NCI-H1092 treated with DMSO at 0.1 percent for 48 hours (cell line): ENCODE measurements at places on chromosomes 3 and 15.

DNA sequence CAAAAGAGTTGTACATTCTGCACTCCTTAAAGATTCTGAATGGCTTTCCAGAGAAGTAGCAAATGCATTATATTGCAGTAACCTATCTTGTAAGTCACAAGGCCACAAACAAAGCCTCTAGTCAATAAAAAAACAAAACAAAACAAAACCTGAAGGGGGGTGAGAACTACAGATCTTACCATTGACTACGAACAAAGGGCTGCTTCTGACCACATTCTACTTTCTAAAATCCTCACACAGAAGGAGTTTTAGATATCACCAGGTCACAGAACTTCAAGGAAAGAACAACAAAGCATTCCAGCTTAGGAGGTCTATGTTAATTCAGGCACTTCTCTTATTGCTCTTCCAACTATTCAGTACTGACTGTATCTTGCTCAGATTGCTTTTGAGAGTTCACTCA is 343.0 kb downstream of the ZBTB20 start:
- no peak for DNase-seq

DNA sequence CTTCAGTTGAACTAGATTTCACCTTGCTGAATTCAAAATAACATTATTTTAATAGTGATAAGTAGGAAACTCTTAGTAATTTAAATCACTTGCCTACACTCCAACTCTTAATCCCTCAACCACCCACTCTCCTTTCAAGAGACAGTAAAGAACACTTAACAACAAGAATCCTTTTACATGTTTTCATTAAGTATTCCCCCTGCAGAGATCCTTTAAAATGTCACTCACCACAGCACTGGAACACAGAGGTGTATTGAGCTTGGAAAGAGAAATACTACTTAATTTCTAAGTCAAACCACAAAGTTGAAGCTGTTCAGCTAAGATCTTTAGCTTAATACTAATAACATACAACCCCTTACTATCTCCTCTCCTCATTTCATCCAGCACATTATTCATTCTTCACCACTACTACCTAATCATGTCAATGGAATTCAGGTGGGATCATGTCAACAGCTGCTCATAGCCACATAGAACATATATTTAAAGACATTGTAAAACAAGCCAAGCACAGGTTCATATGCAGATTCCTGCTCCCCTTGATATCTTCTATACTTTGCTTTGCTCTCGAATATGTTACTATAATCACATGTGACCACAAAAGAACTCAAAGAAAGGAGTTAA is 40.5 kb downstream of the IMPG2 start:
- DNase-seq: no peak

- DNase-seq: no peak
These were observed 66.7 kb upstream of the DNAJC19 start for GRCh38 chr3:181056136-181056732.

DNA sequence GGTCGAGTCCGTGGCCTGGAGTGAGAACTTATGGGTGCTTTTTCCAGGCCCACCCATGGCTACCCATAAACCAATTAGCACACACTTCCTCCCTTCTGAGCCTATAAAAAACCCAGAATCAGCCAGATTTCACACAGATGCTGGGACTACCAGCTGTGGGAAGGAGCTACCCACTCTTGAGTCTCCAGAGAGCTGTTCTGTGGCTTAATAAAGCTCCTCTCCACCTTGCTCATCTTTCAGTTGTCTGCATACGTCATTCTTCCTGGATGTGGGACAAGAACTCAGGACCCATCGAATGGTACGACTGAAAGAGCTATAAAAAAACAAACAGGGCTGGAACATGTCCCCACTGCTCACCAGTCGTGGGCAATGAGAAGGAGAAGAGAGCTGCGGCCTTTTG is 555.4 kb upstream of the CCDC54 start:
- DNase-seq: no peak

GRCh38 chr3:195128255-195129071 is 142.5 kb downstream of the XXYLT1 start:
- DNase-seq: no peak

DNA sequence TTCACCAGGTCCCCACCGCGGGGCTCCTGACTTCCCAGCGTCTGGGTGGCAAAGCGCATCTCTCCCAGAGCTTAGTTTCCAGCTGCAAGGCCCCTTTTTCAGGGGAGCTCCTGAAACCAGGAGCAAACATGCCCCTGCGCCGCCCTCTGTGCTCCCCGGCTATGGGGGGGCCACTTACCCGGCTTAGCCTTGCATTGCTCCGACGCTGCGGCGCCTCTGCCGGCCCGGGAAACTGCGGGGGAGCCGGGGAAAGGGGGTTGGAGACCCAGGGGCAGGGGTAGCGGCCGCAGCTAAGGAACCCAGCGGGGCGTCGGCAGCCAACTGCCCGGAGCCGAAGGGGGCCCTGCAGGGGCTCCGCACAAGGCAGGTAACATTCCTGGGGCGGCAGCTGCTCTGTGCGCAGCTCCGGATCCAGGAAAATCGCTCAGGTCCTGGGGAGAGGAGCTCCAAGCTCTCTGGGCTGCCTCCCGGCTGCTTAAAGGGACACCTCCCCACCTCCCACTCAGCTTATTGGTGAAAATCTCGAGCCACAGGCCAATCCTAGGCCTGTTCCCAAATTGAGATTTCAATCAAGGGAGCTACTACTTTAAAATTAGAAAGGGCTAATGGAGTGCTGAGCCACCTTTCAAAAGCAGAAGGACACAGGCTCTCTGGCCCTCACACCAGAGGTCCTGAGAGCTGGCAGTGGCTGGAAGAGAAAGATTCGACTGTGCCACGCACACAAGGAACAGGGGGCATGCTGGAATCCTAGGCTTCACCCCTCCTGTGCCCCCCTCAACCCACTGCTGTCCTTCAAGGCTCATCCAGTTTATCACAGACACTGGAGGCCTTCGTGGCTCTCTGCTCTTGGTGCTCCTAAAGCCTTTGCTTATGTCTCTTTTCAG is 42.7 kb upstream of the PRICKLE2 start:
- no peak for DNase-seq

GRCh38 chr3:139302801-139303113 is 41.1 kb upstream of the MRPS22 start:
- DNase-seq: no peak

- DNase-seq: no peak
These were observed 679 bp upstream of the MYD88 start for GRCh38 chr3:38137615-38138348.

DNA sequence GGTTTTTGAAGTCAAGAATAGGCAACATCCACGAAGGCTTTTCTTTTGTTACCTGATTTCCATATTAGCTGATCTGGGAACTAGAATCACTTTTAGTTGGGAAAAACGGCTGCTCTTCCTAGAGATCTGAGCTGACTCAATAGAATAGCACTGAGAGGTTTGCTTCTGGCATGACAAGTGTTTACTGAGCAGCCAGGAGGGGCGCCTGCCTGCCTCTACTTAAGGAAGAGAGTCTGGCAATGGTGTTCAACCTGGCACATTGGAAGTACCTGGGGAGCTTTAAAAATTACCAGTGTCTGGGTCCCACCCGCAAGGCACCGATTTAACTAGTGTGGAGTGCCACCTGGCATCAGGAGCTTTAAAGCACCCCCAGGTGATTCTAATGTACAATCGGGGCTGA is 34.4 kb downstream of the FAM43A start:
- DNase-seq: peak; percentile 17

- DNase-seq: no peak
These were observed 78.9 kb downstream of the IQSEC1 start for GRCh38 chr3:12994357-12994606.

DNA sequence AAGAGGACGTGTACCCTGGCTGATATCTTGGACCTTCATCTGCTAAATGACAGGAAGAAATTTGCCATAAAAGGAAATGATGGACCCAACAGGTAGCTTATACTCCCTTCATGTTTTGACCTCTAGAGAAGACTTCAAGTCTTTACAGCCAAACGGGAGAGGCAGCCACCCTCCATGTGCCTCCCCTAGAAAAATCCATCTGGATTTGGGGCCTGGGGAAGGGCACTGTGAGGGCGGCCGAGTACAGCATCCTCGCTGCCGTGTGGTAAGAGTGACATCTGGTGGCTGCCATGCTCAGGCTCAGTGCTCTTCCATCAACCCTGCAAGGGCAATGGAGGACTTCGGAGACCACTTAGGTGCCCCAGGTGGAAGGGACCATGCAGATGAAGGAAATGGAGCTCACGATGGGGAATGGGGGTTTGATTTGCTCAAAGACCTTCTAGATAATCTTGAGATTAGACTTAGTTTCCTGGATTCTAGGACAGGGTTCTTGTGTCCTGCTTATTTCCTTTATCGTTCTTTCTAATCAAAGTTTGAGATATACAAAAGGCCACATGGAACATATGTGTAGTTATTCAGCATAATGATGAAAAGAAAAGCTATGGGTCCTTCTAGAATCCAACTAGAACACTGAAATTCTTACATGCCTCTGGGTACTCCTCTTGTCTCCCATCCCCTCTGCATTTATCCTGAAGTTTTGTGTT is 44.4 kb downstream of the AQP9 start:
- peak; percentile 26 for DNase-seq

DNA sequence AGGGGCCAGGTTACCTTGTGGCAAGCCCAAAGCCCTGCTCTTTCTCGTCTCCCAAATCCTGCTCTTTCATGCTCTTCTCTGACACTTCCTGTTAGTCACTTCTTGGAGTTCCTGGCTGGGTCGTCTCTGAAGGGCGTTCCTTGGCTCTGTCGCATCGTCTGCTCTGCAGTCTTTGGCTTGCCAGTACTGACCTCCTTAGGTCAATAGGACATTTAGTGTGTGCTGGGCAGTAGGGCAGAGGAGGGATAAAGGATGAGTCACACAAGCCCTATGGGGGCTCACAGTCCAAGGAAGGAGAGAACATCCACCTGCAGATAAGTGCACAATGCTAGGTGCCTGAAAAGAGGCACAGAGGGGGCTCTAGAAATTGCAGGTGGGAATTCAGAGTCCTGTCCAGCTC is 87.5 kb downstream of the FAM43A start:
- DNase-seq: no peak

- DNase-seq: no peak
These were observed 39.8 kb upstream of the ZBTB38 start for GRCh38 chr3:141328286-141329166.

DNA sequence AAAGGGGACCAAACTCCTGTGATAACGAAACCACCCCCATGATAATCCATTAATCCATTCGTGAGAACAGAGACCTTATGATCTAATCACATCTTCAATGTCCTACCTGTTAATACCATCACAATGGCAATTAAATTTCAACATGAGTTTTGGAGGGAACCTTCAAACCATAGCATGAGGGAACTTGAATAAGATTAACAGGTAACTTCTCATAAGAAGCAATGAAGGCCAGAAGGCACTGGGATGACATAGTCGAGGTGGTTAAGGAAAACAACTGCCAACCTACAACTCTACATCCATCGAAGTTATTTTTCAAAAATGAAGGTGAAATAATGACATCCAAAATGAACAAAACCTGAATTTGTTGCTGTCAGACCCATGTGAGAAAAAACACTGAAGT is 478.9 kb downstream of the EDEM1 start:
- DNase-seq: no peak

GRCh38 chr15:72237029-72237852 is 6.3 kb upstream of the PKM start:
- DNase-seq: no peak

DNA sequence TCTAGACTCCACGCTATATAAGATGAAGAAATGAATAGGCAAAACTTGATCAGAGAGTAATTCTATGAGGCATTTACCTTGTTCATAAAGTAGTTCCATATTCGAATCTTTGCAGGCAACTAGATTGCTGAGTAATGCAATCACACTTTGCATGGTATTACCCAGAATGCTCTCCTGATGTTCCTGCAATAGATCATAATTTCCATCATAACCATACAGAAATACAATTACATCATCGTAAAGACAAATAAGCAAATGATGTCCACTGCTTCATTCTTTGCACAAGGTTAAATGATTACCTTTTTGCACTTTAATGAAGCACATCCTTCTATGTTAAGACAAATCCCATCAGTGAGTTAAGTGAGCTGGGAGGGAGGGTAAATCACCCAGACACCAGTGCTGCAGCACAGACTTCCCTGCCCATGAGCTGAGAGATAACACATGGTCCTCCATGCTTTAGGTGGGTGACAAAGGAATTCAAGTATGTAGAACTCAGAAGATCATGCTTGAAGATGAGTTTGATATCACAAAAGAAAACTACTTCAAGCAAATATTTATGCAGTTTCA is 366.7 kb downstream of the CTNNB1 start:
- no peak for DNase-seq

DNA sequence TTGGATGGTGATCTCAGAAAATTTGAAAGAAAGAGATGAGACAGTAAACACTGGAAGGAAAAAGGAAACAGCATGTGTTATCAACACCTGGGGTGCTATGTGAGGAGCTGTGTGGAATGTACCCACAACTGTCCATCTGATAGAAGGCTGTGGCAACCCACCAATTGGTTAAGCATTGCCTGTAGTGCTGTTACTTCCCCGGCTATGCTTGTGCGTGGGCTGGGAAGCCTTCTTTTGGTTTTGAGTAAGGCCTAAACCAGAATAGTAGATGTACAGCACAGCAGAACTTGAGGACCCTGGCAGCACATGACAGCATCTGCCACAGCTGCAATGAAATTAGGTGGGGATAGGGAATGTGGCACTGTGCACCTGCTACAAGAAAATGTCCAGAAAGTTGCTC is 184.5 kb downstream of the FHIT start:
- DNase-seq: no peak

DNA sequence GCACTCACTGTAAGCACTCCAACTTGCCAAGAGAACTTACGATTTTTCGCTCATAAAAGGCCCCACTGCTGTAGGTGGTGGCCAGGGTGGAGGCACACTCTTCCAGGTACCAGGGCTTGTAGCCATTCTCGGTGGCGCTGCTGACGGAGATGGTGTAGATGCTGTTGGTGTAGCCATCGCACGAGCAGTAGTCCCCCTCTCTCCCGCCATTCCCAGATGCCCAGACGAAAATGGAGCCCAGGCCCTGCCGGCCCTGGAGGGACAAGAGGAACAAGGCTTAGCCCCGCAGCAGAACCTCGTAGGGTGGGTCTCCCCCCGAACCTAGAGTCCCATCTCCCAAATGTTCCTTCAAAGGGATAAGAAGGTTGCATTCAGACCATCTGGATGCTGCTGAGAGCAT is 96.3 kb downstream of the PCSK6 start:
- no peak for DNase-seq

DNA sequence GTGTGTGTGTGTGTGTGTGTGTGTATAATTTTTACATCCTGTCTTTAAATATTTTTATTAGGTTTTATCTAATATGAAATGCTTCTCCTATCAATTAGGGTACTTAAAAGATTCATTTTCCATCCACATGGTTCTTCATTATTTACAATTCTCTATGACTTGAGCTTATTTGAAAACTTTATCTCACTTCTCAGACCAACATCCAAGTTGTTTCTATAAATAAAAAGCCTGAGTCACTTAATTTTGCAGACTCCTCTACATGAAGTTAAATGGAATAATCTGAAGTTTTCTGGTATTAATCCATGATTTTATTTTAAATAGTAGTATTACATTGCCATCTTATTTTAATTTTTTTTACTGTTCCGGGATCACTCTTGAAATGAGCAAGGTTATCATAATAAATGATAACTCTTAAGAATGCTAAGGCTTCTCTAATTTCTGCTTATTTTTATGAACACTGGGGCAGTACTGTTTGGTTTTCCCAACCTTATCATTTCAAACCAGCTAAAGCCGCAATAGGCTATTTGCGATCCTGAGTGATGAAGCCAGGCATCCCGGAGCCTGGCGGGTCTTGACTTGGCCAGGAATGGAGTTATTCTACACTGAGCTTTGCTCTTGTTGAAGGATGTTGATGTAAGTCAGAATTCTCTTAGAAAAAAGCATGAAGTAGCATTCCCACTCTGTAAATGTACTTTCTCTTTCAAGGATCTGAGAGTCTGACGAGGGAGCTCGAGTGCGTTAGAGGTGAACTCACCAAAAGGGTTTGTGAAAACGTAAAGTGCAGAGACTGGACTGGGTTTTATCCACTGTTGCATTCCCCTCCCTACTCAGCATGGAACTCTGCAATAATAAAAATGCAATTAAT is 220.2 kb upstream of the LRTM1 start:
- no peak for DNase-seq
